Activated CD4-positive, alpha-beta T cell treated with anti-CD3 and anti-CD28 coated beads, Interleukin-2, amount 10 ng/mL, durations not matched to agents 24 days and 14 days (primary cell): ENCODE measurements at places on chromosomes 1 and 21.

DNA sequence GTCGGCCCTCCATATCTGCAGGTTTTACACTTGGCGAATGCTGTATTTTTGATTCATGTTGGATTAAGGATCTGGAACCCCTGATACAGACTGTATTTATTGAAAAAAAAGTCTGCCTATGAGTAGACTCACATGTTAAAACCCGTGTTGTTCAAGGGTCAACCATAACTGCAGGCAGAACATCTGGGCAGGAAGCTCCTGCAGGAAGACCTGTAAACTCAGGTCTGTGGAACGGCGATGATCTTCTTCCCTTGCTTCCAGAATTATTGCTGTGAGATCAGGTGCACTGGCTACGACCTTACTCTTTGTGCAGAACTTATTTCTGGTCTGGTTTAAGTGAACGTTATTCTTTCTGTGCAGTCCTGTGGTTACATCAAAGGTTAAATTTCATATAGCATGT is 96.6 kb downstream of the DISC1 start:
- no peak for DNase-seq

- no peak for DNase-seq
Observed at GRCh38 chr1:23816906-23817305, 8.3 kb downstream of the HMGCL start.

- DNase-seq = no peak
Observed at GRCh38 chr1:116560704-116561490, 9.9 kb downstream of the CD58 start.

DNA sequence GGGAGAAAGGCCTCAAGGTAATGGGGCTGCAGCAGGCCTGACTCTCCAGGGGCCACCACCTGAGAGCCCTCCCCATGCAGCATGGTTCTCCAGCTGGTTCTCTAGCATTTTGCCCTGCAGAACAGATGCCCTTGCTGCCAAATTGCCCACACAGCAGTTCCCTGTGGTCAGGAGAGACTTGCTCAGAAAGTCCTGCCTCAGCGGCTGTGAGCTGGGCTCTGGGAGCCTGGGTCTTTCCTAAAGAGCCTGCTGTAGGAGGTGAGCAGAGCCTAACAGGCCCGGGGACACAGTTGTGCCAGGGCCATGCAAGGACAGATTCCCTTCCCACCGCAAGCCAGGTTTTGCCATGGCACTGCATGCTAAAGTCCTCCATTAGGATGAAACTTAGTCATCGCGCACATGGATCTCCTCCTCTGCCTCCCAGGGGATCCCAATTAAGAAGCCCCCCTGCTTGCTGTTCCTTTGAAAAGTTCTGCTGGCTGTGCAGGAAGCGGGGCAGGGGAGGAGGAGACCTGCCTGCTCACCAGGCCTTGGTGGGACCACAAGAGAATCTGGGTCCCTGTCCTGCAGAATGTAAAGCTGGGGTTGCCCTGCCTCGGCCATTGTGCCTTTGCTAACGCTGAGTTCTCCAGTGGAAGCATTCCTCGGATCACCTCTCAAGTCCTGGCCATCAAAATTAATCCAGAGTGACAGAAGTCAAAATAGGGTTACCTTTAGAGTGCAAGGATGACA is 21.4 kb downstream of the TEX35 start:
- DNase-seq = no peak

DNA sequence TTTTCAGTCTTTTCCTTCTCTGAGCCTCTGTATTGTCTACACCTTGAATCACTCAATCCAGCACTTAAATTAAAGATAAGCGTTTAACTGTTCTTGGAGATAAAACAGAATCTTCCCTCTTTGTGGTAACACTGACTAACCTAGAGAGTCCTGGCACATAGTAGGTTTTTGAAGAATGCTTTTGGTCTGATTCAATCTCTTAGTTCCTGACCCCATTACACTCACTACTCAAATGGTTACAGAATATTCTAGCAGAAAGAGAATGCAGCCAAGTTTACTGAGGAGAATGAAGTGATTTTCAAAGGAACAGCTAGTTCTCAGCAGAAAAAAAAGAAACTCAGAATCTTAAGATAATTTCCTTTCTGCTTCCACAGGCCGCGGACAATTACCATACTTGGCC is 309.2 kb upstream of the PRMT6 start:
- no peak for DNase-seq

DNA sequence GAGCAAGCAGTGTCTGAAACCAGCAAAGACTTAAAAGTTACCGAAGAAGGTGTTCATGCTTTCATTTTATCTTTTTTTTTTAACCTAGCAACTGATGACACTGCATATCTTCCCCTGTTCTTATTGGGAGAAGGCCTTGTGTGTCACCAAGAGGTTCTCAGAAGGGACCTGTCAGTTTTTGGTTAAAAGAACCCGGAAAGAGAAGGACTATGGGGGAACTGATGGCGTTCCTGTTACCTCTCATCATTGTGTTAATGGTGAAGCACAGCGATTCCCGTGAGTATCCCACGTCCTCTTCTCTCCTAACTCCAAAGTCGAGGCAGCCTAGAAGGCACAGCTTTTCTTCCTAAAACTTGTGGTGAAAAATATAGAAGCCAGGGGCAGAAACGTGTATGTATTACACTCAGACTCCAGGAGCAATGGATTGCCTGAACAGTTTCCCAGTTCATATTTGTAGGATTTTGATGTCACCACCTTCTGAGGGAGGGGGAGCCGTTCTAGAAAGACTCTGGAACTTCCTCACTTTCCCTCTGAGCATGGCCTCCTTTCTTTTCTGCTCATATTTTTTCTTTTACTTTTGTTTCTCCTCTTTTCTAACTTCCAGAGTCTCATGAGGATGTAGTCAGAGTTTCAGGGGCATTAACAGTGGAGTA is at the start of gene MR1:
TSS of gene MR1 (plus strand) at position 185 of the 653 bp plus-strand sequence. CDS start at position 210, 25 bp downstream.
- peak; percentile 88 for DNase-seq

GRCh38 chr1:186283374-186283773 is 91.7 kb downstream of the TPR start:
- DNase-seq = peak; percentile 65

- DNase-seq = no peak
Observed at GRCh38 chr1:17601643-17602382, 62.3 kb downstream of the ARHGEF10L start.

DNA sequence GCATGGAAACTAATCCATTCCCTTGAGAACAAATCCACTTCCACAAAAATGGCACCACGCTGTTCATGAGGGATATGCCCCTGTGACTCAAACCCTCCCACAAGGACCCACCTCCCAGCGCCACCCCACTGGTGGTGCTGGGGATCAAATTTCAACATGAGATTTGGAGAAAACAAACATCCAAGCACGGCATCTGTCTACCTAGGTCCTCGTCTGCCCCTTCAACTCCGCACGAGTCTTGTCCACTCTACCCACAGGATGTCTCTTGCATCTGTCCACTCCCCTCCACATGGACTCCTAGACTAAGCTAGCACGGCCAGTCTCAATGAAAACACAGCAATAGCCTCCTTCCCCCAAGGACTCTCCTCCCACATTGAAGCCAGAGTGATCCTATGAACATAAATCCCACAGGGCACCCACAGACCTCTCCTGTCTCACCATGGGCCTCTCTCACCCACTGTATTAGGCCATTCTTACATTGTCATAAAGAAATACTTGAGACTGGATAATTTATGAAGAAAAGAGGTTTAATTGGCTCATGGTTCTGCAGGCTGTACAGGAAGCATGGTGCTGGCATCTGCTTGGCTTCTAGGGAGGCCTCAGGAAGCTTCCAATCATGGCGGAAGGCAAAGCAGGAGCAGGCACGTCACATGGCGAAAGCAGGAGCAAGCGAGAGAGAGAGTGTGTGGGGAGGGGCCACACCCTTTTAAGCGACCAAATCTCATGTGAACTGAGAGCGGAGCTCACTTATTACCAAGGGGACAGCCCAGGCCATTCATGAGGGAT is 101.4 kb downstream of the TOMM20 start:
- DNase-seq = no peak

DNA sequence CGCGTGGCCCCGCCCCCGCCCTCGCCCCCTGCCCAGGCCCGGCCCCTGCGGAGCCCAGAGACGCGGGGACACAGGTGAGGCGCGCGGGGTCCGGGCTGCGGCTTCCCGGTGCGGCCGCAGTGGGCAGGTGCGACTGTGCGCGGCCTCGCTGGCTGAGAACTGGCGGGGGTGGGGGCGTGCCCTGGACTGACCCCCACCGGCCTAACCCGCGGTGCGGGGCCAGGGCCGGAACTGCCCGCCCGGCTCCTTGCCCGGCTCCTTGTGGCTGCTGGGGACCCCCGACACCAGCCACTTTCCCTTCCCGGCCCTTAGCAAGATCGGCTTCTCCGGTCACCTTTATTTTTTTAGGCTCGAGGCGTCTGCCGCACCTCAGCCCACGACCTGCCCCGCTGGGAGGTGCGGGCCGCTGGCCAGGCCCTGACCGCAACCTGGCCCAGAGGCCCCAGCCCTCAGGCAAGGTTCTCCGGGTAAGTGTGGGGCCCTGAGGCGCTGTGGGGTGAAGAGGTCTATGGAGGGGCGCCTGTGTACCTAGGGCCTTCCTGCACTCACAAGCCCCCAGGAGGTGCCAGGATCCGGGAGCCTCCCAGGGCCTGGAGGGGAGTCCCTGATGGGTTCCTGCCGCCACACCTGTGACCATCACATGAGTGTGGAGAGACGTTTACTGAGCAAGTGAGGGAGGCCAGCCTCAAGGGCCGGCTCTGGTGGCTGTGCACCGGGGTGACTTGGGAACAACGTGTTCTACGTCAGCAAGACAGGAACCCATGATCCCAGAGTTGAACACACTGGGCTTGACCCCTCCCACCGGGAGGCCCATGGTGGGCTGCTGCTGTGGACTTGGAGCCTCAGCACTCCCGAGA is at the start of gene SMIM1:
TSS of gene SMIM1 (plus strand) at position 35 of the 857 bp plus-strand sequence. CDS start 2,625 bp downstream, outside the sequence.
- DNase-seq = peak; percentile 67

DNA sequence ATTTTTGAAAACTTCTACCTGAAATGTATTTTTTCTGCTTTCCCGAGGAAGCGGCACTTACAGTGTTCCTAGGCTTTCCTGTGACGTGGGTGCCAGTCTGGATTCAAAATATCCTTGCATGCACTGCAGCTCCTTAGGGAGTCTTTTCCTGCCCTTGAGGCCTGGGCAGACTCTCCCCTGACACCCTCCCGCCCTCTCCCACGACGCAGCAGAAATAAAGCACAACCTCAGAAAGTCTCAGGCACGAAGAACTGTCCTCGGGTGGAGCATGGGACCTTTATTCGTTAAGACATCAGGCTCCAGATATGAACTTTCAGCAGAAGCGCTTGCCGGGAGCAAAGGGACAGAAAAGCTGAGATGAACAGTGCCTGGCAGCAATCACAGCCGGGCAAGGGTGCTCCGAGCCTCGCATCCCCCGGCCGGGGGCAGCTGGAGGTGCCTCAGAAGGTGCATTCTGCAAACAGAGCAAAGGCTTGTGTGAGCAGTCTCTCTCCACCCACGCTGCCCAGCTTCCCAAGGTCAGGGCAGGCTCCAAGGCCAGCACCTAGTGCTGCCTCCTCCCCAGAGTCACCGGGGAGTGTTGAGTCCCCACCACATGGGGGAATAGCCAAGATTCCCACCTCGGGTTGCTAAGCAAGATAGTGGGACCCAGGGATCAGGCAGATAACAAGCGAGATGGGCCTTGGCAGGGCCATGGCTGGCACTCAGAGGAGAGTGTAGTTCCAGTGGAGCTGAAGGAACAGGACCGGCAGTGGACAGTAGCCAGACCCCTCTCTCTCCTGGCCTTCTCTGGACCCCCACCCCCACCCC is 3.2 kb downstream of the TFF3 start:
- DNase-seq = no peak

DNA sequence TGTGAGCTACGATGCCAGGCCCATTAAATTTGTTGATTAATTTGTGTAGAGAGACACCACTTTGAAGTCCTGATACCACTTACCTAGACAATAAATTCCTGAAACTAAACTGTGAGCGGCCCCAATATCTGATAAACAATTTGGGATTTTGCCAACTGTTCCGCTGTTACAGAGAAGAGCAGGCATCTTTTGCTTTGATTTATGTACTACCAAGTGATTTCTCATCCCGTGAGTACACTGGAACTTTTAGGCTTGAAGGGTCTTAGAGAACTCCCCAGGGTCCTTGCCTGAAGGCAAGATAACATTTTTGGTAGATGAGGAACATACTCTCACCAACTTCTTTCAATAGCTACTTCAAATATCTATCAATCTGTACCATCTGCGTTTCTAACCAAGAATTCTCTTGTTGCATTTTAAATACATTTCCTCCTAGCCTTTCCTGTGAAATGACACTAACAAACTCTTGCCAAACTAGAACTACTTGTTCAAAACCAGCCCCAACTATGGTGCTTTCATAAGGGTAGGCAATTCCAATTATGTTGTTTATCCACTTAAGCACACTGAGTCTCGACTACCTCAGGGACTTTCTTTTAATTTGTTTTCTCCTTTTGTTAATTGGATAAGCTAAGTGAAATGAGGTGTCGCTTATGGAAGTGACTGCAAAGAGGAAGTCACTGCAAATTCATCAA is 23.2 kb upstream of the SLC30A1 start:
- no peak for DNase-seq

- no peak for DNase-seq
Observed at GRCh38 chr1:230849451-230850224, 18.7 kb downstream of the C1orf198 start.

GRCh38 chr1:19309123-19309813 is 2.7 kb downstream of the AKR7A2 start:
- DNase-seq = peak; percentile 49

GRCh38 chr1:64790832-64791487 is 46.1 kb downstream of the RAVER2 start:
- no peak for DNase-seq

DNA sequence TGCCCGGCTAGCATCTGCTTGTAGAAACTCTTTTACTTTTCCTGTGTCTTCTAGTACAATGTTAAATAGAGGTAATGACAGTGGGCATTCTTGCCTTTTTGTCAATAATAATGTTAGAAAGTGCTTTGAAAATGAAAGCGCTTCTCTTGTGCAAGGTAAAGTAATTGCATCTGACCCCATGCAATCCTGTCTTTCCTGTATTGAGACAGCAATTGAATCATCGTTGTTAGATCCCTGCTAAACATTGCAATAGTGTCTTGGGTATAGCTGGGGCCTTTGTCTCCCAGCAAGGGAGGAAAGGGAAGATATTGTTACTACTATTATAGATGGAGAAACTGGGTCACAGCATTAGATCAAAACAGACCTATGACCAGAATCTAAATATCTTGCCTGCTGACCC is 80.9 kb downstream of the TLR5 start:
- DNase-seq = no peak

DNA sequence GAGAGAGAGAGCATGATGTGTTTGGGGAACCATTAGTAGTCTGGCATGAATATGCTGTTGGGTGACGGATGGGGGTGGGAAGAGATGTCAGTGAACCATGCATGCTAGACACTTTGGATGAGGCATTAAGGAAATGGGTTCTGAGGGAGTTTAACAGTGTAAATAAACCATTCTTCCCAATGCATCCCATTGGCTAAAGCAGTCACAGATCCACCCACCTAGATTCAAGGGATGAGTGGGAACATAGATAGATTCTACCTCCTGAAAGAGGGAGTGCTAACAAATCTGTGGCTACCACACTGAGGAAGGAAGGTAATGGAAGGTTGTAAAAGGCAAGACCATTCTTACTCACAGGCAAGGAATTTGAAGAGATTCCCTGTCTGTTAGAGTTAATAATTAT is 129.8 kb upstream of the CACNA1E start:
- no peak for DNase-seq
